ENCODE measurements at places on chromosomes 7 and 10.
A peak's percentile ranks its signal among the peaks of the same experiment; 100 is the strongest.

DNA sequence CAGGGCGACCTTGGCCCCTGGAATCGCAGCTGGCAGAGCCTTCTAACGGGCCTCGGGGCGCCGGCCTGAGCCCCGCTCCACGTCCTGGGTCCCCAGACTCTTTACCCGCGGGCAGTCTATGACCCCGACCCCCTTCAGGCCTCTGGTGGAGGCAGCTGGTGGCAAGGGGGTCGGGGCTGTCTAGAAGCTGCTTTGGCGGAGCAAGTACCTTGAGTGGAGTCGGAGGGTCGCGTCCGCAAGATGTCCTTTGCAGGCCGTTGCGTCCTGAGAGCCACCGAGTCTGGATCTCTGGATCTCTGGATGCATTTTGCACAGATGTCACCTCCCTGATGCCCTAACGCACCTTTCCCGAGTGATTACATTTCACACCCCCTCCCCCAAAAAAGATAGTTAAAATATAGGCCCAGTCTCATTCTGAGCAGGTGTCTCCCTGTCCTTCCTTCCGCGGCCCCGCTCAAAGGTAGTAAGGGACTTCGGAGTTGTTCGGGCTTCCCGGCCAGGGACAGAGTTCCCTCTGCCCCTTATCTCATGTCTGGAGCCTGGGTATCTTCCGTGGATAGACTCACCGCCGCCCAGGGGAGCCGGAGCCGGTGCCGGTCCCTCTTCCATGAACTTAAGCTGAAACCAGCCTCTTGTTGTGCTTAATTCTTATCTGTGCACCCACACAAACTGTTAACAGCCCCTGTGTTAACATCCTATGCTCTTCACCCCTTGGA is 457 bp downstream of the ACADSB start:
- peak; percentile 61 for DNase-seq

GRCh38 chr7:117217106-117218035 is 105.5 kb downstream of the WNT2 start:
- no peak for DNase-seq

DNA sequence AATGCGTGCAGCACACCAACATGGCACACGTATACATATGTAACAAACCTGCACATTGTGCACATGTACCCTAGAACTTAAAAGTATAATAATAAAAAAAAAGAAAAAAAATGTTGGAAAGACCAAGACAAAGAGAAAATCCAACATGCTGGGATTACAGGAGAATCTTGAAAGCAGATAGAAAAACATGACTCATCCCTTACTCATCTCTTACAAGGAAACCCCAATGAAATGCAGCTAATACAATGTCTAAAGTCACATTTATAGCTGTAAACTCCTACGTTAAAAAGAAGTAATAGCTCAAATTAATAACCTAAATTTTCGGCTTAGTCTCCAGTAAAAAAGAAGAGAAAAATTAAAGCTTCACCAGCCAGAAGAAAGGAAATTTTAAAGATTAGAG is 47.5 kb upstream of the DGKB start:
- no peak for DNase-seq

- DNase-seq = no peak
These were observed 33.4 kb upstream of the VWDE start for GRCh38 chr7:12436896-12437535.

- no peak for DNase-seq
These were observed 45.0 kb upstream of the STK17A start for GRCh38 chr7:43537765-43538403.

Measured in erythroblast (primary cell).